Pulmonary artery endothelial cell (primary cell): ENCODE measurements at places on chromosomes 1 and 21. TPM values are rescaled to one million over a fixed set of nuclear protein-coding genes. Genes with fewer than 3 reads are reported as not detected.

GRCh38 chr1:57067863-57068262, 102.0 kb upstream of the C8B start:
- DNase-seq: no peak

DNA sequence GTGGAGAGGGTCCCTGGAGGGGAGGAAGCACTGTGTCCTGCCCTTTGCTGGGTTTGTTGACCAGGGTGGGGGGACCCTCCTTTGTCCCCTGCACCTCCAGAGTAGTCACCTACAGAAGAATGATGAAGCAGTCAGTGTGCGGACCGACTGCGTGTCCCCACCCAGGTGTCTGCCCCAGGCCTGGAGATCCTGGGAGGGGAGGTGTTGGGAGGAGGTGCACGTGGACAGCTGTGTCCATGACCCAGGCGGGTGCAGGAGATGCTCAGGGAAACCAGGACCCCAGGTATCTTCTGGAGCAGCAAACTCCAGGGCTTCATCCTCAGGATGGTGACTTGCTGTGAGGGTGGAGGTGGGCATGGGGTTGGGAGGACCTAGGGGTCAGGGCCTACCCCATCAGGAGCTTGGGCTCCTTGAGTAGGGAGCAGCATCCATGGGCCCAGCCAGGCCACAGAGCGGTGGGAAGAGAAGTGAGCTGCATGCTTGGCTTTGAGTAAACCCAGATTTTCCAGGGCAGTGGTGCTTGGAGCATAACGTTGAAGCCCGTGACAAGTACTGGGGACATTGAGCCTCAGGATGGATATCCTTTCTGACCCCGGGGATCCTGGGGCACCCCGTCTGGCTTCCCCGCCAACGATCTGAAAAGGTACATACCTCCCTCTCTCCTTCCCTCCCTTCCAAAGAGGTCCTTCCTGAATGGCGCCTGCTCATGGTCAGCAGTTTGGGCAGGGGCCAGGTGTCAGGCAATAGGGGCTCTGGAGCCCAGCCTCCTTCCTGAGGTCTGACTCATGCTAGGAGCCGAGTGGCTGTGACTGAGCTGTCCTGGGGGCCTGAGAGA, 13.7 kb downstream of the ACTRT2 start:
- DNase-seq: no peak

GRCh38 chr1:202160377-202160940, at the start of gene PTPN7:
PTPN7 (minus strand) TSS chr1:202160602; CDS start chr1:202159402, 1,200 bp downstream.
- DNase-seq: no peak

GRCh38 chr1:206834711-206835110, 30.7 kb upstream of the IL20 start:
- DNase-seq: no peak

GRCh38 chr1:10736634-10737586, 59.5 kb downstream of the CASZ1 start:
- no peak for DNase-seq

- DNase-seq: no peak
Measured at GRCh38 chr1:199264283-199264682, 625.4 kb downstream of the PTPRC start.

DNA sequence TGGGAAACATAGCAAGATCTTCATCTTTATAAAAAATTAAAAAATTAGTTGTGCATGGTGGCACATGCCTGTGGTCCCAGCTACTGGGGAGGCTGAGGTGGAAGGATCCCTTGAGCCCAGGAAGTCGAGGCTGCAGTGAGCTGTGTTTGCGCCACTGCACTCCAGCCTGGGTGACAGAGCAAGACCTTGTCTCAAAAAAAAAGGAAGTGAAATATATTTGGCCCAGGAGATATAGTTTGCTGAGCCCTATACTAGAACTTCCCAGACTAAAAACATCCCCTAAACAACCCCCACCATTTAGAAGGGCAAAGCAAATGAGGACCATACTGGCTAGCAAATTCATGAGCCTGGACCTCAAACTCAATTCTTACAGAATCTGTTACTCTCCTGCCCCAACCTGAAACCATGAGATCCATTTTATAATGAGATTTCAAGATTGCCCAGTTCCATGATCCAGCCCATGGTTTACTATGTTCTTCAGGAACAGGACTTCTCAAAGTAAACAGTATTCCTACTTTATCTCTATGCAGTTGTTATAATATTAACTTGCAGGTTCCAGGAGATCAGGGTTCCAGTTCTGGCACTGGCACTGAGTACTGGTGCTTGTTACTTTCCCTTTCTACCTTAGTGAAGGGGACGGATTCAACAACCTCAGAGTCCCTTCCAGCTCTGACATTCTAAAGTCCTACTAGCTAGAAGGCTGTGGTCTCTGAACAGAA, 48.9 kb upstream of the TADA1 start:
- DNase-seq: no peak

DNA sequence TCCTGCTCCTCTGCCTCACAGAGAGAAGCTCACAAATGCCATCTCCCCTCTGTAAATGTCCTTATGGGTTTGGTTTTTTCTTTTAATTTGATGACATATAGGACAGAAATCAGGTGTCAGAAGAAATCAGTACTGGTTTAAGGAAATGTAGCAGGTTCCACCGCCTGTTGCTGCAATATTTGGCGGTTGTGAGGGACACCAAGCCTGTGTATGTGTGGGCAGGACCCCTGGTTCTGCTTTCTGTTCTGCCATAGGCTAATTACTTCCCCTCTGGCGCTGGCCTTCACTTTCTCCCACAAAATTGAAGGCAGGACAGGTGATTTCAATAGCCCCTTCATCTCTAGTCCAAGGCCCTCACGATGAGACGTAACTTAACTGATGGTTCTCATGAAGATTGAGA, 69.2 kb downstream of the PRDM2 start:
- DNase-seq: no peak

DNA sequence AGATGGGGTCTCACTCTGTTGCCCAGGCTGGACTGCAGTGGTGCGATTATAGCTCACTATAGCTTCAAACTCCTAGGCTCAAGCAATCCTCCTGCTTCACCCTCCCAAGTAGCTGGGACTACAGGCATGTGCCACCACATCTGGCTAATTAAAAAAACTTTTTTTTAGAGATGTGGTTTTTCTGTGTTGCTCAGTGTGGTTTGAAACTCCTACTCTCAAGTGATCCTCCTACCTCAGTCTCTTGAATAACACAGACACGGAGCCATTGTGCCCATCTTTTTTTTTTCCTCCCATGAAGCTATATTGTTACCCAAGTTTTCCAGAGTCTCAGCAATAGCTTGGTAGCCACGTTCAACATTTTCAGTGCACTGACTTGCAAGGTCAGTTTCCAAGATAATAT, 2.7 kb downstream of the GIPC2 start:
- no peak for DNase-seq

DNA sequence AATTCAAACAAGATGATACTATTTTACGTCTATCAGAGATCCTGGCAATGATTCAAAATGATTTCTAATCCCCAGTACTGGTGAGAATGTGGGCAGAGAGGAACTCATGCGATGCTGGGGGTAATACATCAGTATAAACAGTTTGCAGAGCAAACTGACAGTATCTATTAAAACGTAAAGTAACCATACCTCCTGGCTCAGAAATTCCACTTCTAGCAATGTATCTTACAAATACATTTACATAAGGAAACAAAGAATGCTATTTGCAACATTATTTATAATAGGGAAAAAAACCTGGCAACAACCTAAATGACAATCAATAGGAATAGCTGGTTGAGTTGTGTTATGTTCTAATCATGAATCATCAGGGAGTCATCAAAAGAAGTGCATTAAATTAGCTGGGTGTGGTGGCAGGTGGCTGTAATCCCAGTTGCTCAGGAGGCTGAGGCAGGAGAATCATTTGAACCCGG, 15.9 kb downstream of the RCAN1 start:
- DNase-seq: no peak

GRCh38 chr1:32336963-32337675, 1.1 kb upstream of the MARCKSL1 start:
- no peak for DNase-seq

DNA sequence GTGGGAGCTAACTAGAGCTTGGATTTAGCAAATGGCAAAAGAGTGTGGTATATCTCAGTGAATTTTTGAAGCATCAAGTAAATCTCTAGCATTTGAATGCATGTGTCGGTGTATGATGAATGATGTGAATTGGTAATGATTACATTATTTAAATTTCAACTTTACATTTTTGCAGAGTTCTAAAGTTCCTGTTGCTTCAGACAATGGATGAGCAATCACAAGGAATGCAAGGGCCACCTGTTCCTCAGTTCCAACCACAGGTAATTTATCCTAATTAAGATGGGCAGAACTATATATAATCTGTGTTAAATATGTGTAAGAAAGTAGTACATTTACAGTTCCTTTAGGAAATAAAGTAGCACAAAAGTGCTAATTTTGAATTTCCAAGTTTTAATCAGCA, 75.6 kb downstream of the NEK7 start:
- DNase-seq: no peak

DNA sequence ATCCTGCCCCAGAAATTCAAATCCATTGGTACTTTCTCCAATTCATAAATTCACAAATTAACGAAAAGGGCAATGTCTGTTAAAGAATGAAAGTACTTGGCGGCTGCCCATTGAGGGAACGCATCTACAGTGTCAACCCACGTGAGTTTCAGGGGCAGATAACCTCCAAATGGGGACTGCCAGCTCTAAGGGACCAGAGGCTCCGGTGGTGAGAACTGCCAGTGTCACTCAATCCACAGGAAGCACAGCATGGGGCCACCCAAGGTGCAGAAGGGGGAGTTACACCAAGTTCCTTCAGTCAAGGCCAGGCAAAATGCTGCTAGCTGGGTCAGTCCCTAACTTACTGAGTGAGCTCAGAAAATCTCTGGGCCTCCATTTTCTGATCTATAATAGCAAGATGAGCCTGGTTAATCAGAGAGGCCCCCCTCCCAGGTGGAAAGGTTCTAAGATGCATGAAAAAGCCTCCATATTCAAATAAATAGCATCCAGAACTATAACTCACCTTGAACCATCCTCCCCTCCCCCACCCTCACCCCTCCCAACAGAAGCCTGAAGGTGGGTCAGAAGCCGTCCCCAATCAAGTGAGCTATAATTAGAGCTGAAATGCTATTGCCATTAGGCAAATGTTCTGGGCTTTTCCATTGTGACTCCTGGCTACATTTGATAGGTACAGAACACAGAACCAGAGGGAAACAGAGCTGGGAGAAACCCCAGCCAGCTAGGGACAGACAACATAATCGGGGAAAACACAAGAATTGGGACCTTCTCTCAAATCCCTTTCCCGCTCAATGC, 41.7 kb downstream of the LRP8 start:
- no peak for DNase-seq

DNA sequence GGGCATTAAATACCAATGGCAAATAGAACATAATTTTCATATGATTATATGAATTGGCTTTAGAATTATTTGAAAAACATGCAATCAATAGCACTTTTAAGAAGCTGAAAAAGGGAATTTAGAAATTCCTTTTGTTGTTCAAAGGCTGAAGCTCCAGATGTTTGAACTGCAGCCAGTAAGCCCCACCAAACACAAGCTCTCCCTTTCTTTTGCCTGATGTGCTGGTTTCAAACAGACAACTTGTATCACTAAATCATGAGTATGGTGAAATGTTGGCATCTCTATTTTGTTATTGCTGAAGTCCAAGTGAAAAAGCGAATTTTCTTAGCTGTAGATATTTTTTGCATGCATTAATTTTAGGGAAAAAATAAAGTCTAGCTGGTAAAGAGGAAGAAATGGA, 27.5 kb upstream of the NCAM2 start:
- no peak for DNase-seq

CELA2B gene
- not detected in 2 replicates for total RNA-seq

GRHL3 gene
- not detected in 2 replicates for total RNA-seq

CCDC24 gene
- total RNA-seq: 2.1 and 2.8 TPM in 2 replicates

NES gene
- total RNA-seq: 285 and 293 TPM in 2 replicates

BATF3 gene
- 2.6 and 3.0 TPM in 2 replicates for total RNA-seq

DPYD gene
- 50.6 and 54.7 TPM in 2 replicates for total RNA-seq

FCGR3A gene
- total RNA-seq: not detected in 2 replicates

RSPH1 gene
- 0.07 TPM in 1 of 2 replicates, not detected in the other for total RNA-seq

ECM1 gene
- total RNA-seq: 0.35 and 0.46 TPM in 2 replicates
